ENCODE measurements at places on chromosomes 1 and 21. TPM values are rescaled to one million over a fixed set of nuclear protein-coding genes. Genes with fewer than 3 reads are reported as not detected.

DNA sequence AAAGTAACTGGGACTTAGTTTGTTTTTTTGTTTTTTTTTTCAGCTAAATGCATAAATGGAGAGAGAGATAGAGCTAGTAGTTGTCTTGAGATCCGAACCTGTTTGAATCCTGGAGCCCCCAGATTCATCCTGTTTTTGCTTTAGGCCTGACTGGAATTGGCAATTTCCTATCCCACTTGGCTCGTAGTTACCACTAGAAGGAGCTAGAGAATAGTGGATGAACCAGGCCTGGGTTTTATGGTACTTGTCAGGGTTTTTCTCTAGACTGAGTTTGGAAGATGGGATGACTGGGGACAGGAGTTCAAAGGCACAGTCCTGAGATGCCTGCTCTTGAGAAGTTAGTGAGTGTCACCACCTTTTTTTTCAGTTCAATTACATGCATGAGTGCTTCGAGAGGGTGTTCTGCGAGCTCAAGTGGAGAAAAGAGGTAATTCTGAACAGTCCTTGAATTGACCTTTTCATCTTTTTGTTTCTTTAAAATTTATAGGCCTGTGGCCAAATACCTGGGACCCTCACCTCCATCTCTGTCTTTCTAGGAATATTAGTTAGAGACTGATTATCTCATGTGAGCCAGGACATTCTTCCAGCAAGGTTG is 23.4 kb downstream of the CELF3 start:
- DNase-seq: peak; percentile 70

DNA sequence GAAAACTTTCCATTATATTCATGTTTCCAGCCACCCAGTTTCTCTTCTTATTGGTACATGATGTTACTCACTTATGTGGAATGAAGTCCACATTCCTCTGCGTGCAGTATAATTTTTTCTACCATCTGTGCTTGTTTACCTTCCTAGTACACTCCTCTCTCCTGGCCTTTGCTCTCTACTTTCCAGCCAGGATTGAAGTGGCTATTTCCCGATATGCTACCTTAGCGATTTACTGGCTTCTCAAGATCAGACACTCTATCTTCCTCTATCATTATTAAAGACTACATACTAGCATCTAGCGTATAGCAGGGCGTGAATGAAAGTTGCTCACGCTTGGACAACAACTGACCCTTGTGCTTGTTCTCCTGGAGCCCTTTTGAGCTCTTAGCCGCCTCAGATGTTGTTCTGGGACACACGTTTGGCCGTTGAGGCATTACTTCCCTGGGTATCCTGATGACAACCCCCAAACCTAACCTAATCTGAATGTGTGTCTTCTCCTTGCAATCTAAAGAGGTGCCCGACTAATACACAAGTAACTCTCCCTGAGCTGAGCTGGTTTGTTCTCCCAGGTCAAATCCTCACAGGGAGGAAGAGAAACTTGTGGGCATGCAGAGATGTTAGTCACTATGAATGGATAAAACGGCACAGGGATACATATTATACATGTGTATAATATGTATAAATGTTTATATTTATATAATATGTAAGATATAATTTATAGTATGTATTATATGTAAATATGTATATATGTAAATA is 13.4 kb upstream of the MTARC2 start:
- DNase-seq: peak; percentile 64

- DNase-seq: no peak
Measured at GRCh38 chr21:32087447-32087846, 191.4 kb downstream of the MIS18A start.

GRCh38 chr21:41630249-41630648 is 122.3 kb upstream of the TMPRSS2 start:
- peak; percentile 89 for DNase-seq

Gene C1orf141
- not detected for total RNA-seq
